ENCODE measurements at places on chromosomes 12 and 14.

DNA sequence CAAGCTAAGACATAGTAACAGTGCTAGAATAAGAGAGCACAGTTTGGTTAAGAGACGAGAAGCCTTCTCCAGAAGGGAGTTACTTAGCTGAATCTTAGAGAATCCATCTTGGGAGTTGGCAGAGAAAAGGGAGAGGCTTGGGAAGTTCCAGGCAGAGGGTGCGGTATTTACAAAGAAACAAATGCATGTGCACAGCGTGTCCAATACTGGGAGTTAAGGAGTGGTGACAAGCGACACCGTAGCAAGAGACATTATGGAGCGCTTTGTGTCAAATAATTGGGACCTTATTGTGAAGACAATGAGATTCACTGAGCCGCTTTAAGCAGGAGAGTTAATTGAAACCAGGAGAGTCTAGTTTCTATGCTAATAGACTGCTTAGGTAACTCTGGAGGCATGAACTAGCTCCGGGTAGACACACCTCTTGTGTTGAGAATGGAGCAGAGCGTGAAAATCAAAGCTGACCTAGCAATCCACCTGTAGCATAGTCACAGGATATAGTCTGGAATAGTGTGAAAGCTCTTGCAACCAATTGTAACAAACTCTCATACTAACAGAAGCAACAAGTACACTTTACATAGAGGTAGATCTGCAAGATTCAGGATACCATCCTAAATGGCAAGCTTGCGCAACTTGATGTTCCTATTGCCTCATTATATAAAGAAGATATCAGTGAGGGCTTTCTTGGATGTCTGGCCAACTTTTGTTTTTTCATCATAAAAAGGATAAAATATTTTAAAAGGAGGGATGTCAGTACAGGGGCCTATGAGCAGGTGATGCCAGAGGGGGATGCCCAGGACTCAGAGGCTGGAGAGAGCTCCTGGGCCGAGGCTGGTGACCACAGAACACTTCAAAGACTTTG, 5.3 kb downstream of the ALDH1L2 start:
- DNase-seq, result no peak

- DNase-seq, result no peak
Measured at GRCh38 chr14:104148433-104149277, 10.3 kb downstream of the KIF26A start.

DNA sequence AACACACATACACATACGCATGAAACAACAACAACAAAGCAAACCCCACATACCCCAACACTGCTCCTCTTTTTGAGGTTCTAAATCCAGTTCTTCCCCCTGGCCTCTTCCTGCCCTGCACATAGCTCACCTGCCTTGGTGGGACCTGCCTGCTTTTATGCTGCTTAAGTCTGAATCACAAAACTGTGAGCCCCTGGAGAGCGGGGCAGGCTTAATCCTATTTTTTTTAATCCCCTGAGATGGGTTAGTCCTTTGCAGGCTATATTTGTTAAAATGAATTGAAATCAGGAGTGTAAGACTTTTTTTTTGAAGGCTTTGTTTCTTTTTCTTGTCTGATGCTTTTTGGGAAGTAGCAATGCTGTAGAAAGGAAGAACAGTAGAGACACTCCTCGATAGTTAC, 84.6 kb upstream of the MAX start:
- no peak for DNase-seq

- no peak for DNase-seq
Measured at GRCh38 chr12:41288142-41288811, 100.2 kb downstream of the PDZRN4 start.

DNA sequence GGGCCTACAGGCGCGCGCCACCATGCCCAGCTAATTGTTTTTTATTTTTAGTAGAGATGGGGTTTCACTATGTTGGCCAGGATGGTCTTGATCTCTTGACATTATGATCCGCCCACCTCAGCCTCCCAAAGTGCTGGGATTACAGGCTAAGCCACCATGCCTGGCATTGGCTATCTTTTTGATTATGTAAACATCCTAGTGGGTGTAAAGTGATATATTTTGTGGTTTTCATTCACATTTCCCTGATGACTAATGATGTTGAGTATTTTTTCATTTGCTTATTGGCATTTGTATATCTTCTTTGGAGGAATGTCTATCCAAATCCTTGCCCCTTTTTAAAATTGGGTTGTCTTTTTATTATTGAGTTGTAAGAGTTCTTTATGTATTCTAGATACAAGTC, 16.3 kb downstream of the CREBL2 start:
- DNase-seq, result no peak

GRCh38 chr12:125610971-125611370, 545.7 kb downstream of the AACS start:
- DNase-seq, result no peak

DNA sequence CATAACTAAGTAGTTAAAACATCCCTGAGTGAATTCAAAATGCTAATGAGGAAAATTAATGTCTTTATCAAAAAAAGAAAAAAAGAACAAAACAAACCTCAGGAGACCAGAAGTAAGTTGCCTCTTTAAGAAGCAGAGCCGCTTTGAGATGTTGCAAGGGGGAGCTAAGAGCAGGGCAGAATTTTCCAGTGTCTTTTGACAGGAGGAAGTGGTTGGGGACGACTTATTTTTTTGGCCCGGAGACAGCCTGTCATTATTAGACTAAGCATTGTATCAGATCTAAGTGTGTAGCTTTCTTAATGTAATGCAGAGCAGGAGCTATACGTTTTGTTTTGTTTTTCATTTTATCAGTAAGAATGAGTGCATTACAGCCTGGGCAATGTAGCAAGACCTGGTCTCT, 206.6 kb downstream of the CACNA1C start:
- no peak for DNase-seq

GRCh38 chr12:49874142-49874897, 29.4 kb downstream of the FAIM2 start:
- no peak for DNase-seq

DNA sequence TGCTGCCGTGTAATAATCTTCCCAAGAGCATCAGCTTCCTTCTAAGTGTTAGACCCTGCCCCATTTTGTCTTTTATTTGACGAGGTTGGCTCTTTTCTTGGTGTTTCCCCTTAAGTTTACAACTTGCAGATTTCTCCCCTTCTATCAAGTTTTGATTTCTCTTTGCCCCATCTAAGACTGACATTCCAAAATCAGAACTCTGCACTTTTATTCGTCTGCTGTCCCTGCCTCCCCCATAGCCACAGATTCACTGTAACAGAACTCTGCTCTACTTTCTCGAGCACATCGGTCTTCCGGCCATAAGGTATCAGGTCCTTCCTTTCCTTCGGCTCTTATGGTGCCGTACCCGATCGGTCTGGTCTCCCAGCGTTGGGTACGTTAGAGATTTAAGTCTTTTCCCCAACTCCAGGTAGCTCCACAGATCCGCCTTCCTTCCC, 563 bp downstream of the DCP1B start:
- DNase-seq, result no peak

Measured in astrocyte of the spinal cord (primary cell).